ENCODE measurements at places on chromosomes 12 and 14. TPM values are rescaled to one million over a fixed set of nuclear protein-coding genes. Genes with fewer than 3 reads are reported as not detected.

Gene RASSF3
- 39.3 TPM for total RNA-seq

Gene DYRK2
- 23.1 TPM for total RNA-seq

Gene CABP1
- total RNA-seq: 0.83 TPM

Gene RND1
- total RNA-seq: not detected

Gene AKAP5
- 0.72 TPM for total RNA-seq

- DNase-seq: no peak
- H3K27me3 ChIP-seq: no peaks in the 10 kb centered on the region
- no peak overlapping the region for H3K27ac ChIP-seq
- H3K36me3 ChIP-seq: no peaks in the 10 kb centered on the region
Observed at GRCh38 chr12:91924827-91925226, 220.8 kb downstream of the BTG1 start.

- DNase-seq: no peak
- no peaks in the 10 kb centered on the region for H3K27me3 ChIP-seq
- no peak overlapping the region for H3K4me3 ChIP-seq
Observed at GRCh38 chr12:43097471-43097870, 454.5 kb downstream of the ADAMTS20 start.

DNA sequence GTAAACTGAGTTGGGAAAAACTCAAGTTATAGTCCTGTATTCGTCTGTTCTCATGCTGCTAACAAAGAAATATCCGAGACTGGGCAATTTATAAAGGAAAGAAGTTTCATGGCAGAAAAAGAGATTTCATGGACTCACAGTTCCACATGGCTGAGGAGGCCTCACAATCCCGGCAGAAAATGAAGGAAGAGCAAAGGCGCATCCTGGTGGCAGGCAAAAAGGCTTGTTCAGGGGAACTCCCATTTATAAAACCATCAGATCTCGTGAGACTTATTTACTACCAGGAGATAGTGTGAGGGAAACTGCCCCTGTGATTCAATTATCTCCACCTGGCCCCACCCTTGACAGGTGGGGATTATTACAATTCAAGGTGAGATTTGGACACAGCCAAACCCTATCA lies 292.6 kb upstream of the SYT1 start:
- H3K4me1 ChIP-seq: 0 out of 2 replicates have a peak, but pooled peaks cover 1% of the 10 kb centered on the region
- no peak overlapping the region for H3K27ac ChIP-seq
- DNase-seq: no peak
- no peaks in the 10 kb centered on the region for H3K36me3 ChIP-seq
- H3K27me3 ChIP-seq: no peaks in the 10 kb centered on the region

DNA sequence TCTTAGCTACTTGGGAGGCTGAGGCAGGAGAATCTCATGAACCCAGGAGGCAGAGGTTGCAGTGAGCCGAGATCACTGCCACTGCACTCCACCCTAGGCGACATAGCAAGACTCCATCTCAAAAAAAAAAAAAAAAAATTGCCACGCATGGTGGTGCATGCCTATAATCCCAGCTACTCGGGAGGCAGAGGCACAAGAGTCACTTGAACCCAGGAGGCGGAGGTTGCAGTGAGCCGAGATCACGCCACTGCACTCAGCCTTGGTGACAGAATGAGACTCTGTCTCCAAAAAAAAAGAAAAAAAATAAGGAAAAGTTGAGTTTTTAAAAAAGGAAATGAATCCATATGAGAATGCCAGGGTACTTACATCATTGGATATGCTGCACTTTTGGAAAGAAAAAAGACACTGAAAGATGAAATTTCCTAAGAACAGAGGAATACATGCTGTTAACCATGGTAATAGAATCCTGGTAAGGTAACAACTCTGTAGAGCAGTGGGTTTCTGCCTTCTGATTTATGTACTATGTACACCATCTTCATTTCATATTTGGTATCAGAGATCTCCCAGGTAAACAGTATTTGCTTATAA lies 222.7 kb downstream of the ERC1 start:
- peaks cover 7% of the 10 kb centered on the region for H3K4me1 ChIP-seq
- no peak overlapping the region for H3K4me3 ChIP-seq
- H3K27me3 ChIP-seq: no peaks in the 10 kb centered on the region
- no peak overlapping the region for H3K27ac ChIP-seq

- H3K27me3 ChIP-seq: no peaks in the 10 kb centered on the region
- peaks cover 21% of the 10 kb centered on the region for H3K36me3 ChIP-seq
- no peak overlapping the region for H3K4me3 ChIP-seq
- no peak overlapping the region for H3K27ac ChIP-seq
Observed at GRCh38 chr12:3035815-3036702, 41.1 kb upstream of the TSPAN9 start.

- H3K36me3 ChIP-seq: no peaks in the 10 kb centered on the region
- no peak overlapping the region for H3K27ac ChIP-seq
- H3K4me1 ChIP-seq: peaks cover 2% of the 10 kb centered on the region
- DNase-seq: peak; percentile 20
- no peak overlapping the region for H3K4me3 ChIP-seq
Observed at GRCh38 chr14:67734675-67735074, 33.0 kb downstream of the RDH12 start.

DNA sequence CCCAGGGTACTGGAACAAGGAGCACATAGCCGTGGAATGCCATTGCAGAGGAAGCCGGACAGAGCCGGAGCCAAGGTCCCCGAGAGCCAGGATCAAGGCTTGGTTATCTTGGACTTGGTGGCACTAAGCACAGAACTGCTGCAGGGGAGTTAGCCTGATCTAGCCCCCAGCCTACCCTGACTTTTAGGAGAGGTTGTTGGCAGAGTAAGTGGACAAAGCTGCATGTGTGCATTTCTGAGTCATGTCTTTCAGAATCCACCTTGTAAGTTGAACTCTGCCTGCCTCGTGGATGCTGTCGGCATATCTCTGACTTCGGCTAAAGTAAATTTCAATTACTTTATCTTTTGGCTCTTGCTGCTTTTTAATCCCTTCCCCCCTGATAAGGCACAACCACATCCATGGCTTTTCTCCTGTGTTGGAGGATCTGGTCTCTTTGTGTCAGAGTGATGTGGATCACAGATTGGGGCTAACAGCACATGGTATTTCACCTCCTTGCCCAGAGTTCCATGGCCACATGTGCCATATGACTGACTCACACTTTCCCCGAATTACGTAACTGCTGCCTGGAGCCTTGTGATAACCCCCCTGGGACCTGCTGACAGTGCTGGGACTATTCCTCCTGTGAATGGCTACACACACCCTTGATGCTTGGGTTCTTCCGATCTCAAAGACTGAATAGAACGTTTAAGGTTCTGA lies 240.3 kb downstream of the EMP1 start:
- H3K27me3 ChIP-seq: no peaks in the 10 kb centered on the region
- DNase-seq: peak; percentile 1
- no peak overlapping the region for H3K27ac ChIP-seq
- H3K4me1 ChIP-seq: no peaks in the 10 kb centered on the region

DNA sequence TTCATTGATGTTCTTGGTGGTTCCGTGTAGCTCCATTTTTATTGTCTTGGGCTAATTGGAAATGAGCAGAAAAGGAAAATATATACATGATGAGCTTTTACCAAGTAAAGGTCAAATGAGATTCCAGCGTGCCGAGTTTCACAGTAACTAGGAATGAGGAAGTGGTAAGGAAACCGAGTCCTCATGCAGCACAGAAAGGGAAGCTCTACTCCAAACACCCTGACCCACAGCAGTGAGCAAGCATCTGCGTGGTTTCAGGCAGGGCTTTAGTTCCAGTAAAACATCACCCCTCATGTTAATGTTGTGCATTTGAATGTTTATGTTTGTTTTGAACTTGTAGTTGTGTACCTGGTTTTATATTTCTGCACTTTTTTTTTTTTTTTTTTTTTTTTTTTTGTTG lies 208.0 kb downstream of the SLC41A2 start:
- DNase-seq: peak; percentile 75
- no peak overlapping the region for H3K27ac ChIP-seq
- no peaks in the 10 kb centered on the region for H3K36me3 ChIP-seq

GRCh38 chr14:65949711-65950516 lies 536.3 kb upstream of the CCDC196 start:
- H3K4me1 ChIP-seq: no peaks in the 10 kb centered on the region
- no peak overlapping the region for H3K4me3 ChIP-seq
- no peak overlapping the region for H3K27ac ChIP-seq
- DNase-seq: peak; percentile 12
- no peaks in the 10 kb centered on the region for H3K36me3 ChIP-seq
